K562 (cell line): ENCODE measurements at places on chromosomes 1 and 21. TPM values are rescaled to one million over a fixed set of nuclear protein-coding genes. Genes with fewer than 3 reads are reported as not detected.

DNA sequence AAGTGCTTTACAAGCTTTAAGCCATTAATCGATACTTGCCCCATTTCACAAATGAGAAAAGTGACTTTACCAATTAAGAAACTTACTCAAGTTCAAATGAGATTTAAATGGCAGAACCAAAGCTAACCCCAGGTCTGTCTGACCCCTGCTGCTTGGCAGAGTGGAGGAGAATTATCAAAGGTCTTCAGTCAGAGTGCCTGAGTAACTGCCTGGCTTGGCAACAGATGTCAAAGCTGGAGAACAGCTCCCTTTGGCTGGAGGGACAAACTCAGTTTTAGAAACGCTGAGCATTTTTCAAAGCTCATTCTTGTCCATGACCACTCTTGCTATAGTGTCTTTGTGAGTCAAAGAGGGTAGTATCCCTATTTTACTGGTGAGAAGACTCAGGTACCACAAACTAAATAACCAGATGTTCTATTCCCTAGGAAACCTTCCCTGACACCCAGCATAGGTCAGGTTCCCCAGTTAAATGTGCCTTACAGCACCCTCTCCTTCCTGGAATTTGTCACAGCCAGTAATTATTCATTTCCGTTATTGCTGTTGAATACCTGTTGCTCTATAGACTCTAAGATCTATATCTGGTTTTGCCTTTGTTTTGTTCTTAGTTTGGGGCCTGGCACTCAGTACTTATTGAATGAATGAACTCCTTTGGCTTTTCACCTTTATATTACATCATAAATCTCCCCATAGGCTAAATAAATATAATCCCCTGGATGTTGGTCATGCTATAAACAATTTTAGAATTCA, 5.0 kb upstream of the BCAR3 start:
- no peak for DNase-seq

- DNase-seq: no peak
These were observed 163.0 kb downstream of the SYT2 start for GRCh38 chr1:202547215-202547614.

The CHI3L2 gene
- 0.27 TPM in 1 of 2 replicates, not detected in the other for total RNA-seq

- no peak for DNase-seq
These were observed 96.8 kb upstream of the BMP8A start for GRCh38 chr1:39394598-39394997.

DNA sequence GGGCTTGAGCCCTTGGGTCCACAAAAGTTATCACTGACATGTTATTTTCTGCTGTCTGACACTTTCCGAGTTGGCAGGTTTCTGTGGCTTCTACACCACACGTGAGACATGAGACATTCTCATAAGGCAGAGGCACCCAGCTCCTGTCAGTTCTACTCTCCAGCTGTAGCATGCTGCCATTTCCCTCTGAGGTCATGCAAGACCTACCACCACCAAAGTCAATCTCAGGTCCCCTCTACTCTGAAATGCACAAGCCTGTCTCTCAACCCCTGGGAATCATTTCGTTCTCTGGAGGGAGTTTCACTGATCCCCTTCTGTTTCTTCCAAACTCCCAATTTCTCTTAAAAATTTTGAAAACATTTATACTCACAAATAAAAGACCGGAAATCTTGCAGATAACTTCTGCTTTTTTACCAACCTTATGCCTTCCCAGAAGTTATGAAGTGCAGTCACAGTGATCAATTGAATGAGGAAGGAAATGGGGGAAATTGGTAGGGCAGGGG, 39.5 kb upstream of the CR2 start:
- no peak for DNase-seq

DNA sequence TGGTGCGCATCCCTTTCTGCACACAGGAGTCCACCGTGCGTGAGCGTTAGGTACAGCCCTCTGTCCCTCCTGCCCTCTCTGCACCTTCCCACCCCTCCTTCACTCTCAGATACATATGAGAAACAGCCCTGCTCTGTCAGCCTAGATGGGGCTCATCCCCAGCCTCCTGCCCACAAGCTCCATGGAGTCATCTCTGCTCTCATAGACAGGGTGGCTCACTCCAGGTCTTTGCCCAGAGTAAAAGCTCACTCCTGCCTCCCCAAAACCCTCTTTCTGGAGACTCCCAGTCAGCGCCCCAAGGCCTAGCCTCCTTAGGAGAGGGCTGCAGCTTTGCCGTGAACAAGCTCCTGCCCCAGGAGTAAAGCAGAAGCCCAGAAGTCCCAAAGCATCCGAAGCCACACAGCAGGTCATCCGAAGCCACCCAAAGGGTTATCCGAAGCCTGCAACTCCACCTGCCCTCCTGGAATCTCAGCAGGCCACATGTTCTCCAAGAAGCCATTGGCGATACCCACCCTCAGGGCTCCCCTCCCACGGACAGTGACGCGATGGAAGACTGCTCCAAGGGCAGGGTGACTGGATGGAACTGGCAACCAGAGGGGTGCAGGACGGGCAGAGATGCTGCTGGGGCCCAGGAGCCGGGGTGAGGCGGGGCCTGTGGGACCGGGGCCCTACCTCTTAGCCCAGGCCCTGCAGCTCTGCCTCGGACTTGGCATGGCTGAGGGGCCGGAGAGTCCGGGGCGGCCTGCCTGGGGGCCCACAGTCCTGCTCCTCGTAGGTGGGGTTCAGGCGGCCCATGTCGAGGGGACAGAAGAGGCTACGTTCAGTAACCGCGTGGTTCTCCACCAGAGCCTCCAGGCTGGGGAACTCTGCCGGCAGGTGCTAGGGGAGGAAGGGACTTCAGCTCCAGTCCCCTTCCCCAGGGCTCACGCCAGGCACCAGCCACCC, 3.6 kb upstream of the KIF17 start:
- DNase-seq: no peak

DNA sequence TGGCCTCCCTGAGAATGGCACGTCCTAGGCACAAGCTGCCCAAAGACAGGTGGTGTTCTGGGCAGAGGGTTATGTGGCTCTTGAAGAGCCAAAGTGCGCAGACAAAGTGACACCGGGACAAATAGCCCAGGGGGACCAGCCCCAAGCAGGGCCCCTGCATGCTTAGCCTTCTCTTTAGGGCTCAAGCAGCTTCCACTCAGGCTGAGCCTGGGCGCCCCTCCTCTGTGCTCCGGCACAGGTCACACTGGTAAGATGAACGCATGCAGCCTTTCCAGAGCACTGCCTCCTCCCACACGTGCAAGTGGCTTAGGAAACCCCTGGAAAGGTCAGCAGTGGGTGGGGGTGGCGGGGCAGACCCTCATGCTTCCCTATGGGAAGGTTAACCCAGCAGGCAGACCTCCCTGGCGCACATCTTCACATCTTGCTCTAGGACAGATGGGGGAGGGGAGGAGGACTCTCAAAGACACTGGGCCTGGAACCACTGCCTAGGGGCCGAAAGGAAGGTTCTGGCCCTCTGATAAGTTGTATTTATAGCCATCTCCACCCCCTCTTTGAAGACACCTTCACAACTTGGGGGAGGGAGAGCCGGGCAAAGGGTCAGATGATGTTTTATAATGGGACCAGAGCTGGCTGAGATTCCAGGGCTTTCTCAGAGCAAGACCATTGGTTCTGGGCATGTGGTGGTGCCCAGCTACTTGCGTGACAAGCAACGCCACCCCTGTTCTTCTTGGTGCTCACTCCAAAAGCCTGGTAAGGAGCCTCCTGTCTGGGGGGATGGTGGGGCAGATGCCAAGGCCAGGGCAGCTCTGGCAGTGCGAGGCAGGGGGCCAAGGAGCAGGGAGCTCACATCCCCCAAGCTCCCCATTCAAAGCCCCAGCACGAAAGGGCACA, 5.5 kb downstream of the KLHL21 start:
- no peak for DNase-seq

The APOBEC4 gene
- not detected in 2 replicates for total RNA-seq

GRCh38 chr1:245986404-245987218, 520.5 kb downstream of the SMYD3 start:
- peak; percentile 52 for DNase-seq

GRCh38 chr21:34967509-34968289, 81.4 kb downstream of the RUNX1 start:
- DNase-seq: peak; percentile 61

GRCh38 chr1:164417016-164417704, 141.8 kb upstream of the PBX1 start:
- no peak for DNase-seq

DNA sequence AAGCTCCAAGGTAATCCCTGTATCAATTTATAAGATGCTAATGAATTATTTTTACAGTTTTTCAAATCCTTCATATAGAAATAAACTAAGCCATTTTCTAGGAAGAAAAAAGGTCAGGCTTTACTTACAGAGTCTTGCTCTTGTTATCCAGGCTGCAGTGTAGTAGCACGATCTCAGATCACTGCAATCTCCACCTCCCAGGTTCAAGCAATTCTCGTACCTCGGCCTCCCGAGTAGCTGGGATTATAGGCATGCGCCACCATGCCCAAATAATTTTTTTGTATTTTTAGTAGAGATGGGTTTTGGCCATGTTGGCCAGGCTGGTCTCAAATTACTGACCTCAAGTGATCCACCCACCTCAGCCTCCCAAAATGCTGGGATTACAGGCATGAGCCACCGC, 27.0 kb downstream of the RERE start:
- no peak for DNase-seq

- DNase-seq: peak; percentile 29
These were observed 27.3 kb downstream of the TEX35 start for GRCh38 chr1:178540204-178540603.

DNA sequence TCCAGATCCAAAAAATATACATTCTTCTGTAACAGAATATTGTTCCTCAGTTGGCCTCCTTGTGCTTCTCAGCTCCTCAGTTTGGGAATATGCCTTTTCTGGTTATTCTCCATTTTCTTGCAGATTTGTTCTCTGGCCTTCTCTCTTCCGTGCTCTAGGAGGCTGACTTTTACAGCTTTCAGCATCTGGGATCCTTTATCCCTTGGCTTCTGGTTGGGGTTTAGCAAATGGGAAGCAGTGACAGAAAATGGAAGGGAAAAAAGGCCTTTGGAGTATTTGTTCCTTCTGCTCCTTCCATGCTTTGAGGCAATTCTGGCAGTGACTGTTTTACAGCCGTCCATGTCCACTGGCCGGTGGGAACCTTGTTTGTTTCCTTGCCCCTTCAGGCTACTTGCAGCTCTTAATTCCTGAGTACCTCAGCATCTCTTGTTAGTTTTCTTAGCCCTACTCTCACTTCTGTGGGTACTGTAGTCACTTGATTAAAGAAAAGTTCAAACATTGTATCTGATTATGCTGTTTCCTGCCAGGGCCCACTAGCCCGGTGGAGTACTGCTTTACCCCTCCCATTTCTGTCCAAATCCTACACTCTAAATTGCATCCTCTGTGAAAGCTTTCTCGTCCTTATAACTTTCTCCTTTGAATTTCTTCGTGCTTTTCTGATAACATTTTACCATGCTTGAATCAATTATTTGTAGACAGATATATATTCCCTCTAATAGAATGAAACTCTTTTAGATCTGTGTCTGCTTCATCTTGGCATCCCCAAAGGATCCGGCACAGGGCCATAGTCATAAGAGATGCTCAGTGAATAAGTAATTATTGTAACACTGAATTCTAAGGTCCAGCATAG, 118.2 kb downstream of the OSBPL9 start:
- DNase-seq: no peak

DNA sequence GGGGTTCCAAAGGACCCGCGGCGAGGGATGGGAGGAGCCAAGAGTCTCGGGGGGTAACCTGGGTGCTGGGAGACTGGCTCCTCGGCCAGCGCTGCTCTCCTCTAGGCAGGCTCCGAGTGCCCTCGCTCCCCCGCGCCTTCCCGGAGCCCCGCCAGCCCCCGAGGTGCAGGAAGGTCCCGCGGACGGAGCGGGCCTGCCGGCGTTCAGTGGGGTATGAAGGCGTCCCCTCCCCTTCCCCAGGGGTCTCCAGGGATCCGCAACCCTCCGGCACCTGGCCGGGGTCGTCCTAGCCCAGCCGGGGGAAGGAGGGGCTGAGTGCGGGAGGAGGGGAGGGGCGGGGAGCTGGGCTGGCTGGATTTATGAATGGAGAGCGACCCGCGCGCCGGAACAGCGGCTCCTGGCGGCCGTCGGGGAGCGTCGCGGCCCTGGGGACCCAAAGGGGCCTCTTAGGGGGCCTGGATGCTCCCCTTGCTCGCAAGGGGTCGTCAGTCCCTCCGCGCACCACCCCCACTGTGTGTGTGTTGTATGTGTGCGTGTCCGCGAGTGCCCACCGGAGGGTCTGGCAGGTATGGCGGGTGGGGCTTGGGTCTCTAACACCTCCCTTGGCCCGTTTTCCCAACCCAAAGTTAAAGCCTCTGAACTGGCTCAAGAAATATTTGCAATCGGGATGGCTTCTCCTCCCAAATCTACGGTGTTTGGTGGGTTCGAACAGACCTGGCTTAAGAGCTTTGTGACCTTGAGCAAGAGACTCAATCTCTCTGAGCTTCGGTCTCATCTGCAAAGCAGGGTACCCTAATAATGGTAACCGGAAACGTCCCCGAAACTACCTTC, 642 bp downstream of the HCRTR1 start:
- DNase-seq: peak; percentile 65

DNA sequence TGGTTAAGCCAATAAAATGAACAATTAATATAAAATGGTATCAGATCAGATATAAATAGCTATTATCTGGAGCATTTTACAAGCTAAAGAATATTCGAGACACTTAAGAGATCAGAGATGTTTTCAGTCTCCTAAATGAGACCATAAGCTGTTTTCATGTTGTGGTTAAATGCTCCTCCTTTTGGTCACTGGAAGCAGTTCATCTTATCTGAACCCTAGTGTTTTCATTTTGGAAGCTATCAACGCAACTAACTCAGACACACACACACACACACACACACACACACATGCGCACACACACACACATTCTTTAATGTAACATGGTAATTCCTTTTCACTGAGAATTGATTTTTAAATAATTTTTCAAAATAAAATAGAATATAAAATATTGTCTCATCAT, 10.0 kb upstream of the LRRC8C start:
- no peak for DNase-seq

The VAV3 gene
- total RNA-seq: not detected in 2 replicates

DNA sequence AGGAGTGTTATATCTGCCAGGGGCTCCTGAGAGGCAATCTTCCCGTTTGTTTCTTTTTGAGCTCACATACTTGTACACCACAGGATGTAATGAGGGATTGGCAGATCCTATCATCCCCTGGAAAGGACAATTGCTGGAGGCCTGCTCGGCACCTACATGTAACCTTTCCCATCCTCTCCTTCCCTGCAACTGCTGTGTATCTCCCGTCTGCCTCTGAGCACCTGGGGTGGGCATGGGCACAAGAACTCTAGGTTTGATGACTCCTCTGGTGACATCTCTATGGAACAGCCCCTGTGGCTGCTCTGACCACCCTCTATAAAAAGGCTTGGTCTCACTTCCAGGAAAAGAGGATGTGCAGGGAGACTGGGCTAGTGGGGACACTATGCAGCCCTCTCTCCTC, 25.0 kb upstream of the SMIM12 start:
- no peak for DNase-seq

GRCh38 chr1:5620997-5621396, 371.2 kb downstream of the NPHP4 start:
- peak; percentile 53 for DNase-seq
